ENCODE measurements at places on chromosomes 2 and 18.

DNA sequence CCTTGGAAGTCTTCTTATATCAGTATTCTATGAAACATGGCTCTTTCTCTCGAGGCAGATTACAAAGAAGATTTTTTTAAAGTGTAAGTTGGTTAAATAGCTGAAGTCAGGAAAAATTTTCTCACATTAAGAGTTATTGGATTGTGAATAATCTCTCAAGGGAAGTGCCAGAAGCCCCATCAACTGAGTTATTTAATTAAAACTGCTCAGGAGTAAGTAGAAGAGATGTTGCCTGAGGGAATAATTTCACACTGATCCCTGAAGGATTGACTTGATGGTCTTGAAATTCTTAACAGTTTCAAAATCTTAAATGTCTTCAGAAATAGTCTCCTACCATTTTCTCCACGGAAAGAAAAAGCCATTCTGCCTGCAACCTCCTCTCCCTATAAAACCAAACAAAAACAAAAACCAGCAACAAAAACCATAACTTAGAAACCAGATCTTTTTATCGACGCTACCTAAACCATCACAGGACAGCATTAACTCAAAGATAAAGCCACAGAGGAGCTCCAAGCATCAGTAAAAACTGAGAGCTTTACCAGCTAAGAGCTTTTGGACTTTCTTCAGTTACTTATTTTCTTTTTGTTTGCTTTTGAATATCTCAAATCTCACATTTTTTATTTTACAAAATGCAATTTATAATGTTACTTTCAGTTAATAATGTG is 12.9 kb downstream of the CD226 start:
- DNase-seq: no peak

DNA sequence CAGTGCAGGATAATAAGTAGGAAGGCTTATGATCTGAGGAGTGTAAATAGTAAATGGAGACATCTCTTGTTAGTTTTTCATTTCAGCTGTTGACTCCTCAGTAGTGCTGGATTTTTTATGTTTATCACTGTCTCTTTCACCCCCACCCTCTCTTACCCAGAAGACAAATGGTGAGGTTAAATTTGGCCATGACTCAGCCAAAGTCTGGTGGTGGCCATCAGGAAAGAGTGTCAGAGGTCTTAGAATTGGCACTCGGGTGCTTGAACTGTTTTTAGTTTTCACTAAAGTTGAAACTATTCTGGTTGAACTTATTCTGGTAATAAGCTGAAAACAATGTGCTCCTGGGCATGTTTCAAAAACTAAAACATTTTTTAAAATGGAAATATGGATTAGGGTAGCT is 123.3 kb downstream of the FHOD3 start:
- no peak for DNase-seq

- DNase-seq: no peak
Observed at GRCh38 chr2:65877331-65878010, 445.1 kb upstream of the SPRED2 start.

DNA sequence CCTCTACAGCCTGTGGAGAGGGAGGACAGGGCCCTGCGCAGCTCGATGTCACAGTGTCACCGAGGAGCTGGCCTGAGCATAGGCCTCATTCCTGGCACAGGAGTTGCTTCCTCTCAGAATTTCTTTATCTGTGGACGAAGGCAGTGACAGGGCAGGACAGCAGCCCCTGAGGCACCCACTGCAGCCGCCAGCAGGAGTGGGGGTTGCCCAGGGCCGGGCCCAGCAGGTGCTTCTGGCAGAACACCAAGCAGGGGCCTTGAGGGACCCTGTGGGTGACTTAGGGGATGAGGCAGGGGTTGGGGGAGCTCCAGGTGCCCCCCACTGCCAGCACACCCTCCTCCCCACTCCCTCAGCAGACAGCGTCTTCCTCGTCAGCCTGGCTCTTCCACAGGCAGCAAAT is 290.0 kb downstream of the PHLPP1 start:
- no peak for DNase-seq

- peak; percentile 7 for DNase-seq
Observed at GRCh38 chr2:239180526-239181073, 220.2 kb downstream of the HDAC4 start.

GRCh38 chr2:24469148-24469650 is 21.9 kb upstream of the NCOA1 start:
- no peak for DNase-seq

GRCh38 chr2:74887445-74887951 is 53.6 kb downstream of the HK2 start:
- DNase-seq: no peak

DNA sequence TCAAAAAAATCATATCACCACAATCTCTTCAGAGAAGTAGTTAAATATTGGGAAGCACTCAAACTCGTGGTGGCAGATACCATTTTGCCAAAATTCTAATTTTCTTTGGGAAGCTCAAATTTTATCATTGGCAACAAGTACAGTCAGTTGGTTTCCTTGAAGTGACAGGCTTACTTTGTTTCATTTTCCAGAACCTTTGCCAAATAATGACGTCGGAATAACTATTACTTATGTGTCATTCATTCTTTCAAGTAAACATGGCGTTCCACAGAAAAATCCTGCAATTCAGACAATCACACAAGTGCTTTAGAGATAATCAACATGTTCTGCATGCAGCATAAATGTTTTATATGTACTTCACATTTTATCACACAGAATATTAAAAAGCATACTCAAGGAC is 5.4 kb downstream of the TTLL4 start:
- no peak for DNase-seq

- DNase-seq: no peak
Observed at GRCh38 chr2:37421686-37422085, 77.3 kb downstream of the QPCT start.

- no peak for DNase-seq
Observed at GRCh38 chr2:136242687-136243277, 124.8 kb upstream of the CXCR4 start.

DNA sequence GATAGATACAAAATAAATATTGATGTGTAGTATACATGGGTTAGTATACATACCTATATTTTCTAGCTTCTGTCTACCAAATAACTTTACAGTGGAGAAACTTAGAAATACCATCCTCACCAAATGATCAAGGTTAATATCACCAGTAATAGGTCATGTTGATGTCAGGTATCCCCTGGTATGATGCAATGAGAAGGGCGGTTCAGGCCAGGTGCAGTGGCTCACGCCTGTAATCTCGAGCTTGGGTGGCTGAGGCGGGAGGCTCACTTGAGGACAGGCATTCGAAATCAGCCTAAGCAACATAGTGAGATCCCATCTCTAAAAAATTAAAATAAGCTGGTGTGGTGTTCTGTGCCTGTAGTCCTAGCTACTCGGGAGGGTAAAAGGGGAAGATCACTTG is 38.6 kb downstream of the CIB4 start:
- no peak for DNase-seq

DNA sequence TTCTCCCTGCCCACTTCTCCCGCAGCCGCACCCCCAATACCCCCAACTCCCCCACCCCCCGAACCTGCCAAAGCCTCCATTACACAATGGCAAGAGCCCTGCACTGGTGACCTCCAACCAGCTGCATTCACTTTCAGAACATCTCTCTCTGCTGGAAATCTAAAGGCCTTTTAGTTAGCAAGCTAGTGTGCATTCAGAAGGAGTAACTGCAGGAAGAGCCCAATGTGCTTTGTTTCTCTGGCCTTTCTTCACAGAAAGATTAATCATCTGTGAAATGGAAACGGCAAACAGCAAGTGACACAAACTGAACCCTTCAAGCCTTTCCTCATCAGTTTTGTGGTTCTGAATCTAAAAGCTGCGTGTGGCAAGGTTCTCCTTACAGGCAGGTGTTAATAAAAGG is 124.2 kb downstream of the OLA1 start:
- DNase-seq: no peak

DNA sequence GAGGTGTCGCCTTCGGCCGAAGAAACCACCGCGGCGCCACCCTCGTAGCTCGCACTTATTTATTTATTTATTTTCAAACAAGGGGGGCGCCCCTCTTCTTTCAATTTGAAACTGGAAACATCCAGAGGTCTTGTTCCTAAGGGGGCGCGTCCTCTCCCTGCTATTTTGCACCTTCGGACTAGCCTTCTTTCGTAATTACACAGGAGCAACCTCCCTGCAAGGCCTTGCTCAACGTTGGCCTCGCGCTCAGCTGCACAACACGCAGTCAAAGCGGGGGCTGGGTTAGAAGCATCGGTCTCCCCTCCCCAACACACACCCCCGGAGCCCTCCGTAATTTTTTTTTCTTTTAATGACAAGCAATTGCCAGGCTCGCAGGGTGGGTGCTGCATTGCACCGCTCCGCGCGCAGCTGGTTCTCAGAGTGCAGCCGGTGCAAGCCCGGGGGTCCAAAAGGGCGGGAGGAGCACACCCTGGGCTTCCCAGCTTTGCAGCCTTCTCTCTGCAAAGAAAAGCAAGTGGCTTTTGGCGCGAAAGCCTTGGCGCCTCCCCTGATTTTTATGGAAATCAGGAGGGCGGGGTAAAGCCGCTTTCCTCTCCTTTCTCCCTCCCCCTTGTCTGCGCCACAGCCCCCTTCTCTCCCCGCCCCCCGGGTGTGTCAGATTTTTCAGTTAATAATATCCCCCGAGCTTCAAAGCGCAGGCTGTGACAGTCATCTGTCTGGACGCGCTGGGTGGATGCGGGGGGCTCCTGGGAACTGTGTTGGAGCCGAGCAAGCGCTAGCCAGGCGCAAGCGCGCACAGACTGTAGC is at the start of gene MYCN:
Gene MYCN (plus strand): TSS at position 697 of the 807 bp plus-strand sequence. CDS start 1,515 bp downstream, outside the sequence.
- peak; percentile 84 for DNase-seq

- no peak for DNase-seq
Observed at GRCh38 chr2:15048000-15048399, 415.5 kb downstream of the LRATD1 start.

GRCh38 chr2:183838295-183838694 is 714.1 kb downstream of the NUP35 start:
- DNase-seq: no peak

DNA sequence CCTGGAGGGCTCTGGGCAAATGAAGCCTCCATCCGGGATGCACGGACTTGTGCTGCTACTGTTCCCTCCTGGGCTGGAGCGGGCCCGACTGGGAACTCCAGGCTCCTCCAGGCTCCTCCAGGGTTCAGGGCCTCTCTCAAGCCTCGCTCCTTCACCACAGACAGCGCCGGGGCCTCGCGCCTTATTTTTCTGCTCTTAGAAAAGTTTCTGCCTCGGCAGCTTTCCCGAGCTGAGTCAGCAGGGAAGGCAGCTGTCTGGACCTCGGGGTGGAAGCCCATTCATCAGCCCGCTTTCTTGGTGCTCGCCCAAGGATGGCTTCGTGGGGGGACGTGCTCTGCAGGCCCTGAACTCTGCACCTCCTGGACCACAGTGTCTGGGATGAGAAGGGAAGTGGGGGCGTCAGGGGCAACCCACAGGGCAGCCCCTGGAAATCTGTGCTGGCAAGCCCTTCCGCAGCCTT is 12.9 kb upstream of the TEX51 start:
- peak; percentile 79 for DNase-seq

GRCh38 chr2:207395535-207396251 is 134.1 kb upstream of the CREB1 start:
- DNase-seq: no peak

DNA sequence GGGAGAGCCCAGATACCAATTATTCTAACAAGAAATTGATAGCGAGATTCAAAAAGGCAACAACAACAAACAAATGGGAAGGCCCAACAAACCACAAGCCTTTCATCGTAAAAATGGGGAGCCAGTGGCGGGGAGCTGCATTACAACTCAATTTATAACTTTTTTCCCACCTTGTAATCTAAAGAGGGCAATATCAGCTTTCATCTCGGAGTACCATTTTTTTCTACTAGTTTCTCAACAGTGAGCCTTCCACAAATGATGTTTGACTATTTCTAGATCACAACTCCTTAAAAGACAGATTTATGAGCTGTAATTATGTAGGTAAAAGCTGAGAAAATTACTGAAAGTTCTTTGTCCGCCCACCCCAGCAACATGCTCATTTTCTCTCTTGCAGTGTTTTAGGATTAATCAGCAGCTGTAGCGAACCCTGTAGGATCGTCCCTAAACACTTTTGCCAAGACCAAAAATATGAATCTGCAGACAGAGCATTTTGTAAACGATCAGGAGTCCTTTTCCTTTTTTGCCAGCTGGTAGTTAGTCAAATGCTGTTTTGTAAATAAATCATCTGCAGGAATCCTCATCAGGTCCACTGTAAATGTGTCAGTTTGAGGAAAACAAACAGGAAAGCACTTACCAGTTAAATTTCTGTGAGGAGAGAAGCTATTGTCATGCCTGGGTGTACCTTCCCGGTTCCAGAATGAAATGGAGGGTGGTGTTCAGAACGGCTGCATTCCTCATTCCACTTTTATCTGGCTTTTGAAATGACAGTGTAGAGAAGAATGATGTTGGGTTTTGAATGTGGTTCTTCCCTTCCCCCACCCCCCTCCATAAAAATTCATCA is 53.2 kb downstream of the EEF1B2 start:
- no peak for DNase-seq

DNA sequence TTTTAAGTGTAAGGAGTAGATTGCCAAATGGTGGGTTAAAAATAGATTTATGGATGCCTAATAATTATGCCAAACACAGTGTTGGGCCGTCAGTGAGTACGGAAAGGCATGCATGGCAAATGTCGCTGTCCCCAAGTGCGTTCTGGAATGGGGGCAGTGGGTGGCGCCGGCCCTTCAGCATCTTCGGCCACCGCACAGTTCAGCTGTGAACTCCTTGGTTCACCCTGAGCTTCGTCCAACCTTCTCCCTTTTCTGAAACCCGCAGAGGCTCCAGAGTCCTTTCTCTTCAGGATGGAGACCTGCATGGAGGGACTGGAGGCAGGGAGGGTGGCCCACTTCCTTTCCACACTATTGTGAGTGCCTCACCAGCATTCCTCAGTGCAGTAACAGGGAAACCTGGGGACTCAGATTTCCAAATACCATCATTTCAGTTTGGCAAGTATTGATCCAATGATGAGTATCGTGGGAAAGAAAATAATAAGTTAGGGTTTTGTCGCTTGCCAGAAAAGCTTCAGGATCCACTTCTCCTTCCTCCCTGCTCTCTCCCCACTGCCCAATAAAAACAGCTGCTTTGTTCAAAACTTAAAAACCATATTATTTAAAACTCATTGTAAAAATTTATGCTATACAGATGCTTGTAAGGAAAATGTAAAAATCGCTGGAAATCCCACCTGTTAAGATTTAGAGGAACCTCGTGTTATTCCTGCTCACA is 74.6 kb upstream of the TXNDC2 start:
- DNase-seq: no peak

DNA sequence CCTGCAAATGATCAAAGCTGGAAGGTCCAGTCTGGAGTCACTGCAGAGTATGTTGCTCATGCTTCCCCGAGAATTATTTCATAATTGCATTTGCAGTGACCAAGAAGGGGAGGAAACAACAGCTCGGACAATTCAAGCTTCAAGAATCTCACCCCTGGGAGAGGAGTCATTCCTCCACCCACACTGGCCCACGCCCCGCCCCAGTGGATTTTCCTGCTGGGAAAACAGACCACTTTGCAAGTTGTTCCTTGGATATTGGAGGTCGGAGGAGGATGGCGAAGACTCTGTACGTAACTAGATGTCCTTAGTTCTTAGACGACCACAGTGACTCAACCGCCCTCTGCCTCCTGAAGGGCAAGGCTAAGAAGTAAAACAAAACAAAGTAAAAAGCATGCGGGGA is 159.4 kb downstream of the TPO start:
- peak; percentile 13 for DNase-seq

GRCh38 chr18:67417864-67418523 is 98.5 kb downstream of the DSEL start:
- no peak for DNase-seq
